NCI-H187 (cell line): ENCODE measurements at places on chromosomes 4 and X.

- no peak for DNase-seq
Observed at GRCh38 chr4:158013858-158014257, 159.0 kb downstream of the GASK1B start.

- DNase-seq: no peak
Observed at GRCh38 chr4:42555828-42556227, 101.1 kb downstream of the ATP8A1 start.

DNA sequence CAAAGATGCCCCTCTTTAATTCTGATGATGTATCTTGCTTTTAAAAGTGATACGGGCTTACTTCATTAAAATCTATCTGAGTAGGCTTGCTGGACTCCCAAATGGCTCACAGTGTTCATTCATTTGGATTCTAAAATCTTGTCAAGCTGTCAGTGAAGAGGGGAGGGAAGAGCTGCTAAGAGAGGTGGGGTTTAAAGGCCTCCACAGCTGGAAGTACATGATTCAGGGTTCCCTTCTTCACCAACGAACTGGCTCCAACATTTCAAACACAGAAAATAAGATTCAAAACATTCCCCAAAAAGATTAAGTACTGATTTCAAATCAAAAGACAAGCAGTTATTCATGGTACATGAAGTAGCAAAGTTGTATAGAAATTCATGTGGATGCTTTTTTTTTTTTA lies 133.0 kb upstream of the NAP1L5 start:
- DNase-seq: no peak

DNA sequence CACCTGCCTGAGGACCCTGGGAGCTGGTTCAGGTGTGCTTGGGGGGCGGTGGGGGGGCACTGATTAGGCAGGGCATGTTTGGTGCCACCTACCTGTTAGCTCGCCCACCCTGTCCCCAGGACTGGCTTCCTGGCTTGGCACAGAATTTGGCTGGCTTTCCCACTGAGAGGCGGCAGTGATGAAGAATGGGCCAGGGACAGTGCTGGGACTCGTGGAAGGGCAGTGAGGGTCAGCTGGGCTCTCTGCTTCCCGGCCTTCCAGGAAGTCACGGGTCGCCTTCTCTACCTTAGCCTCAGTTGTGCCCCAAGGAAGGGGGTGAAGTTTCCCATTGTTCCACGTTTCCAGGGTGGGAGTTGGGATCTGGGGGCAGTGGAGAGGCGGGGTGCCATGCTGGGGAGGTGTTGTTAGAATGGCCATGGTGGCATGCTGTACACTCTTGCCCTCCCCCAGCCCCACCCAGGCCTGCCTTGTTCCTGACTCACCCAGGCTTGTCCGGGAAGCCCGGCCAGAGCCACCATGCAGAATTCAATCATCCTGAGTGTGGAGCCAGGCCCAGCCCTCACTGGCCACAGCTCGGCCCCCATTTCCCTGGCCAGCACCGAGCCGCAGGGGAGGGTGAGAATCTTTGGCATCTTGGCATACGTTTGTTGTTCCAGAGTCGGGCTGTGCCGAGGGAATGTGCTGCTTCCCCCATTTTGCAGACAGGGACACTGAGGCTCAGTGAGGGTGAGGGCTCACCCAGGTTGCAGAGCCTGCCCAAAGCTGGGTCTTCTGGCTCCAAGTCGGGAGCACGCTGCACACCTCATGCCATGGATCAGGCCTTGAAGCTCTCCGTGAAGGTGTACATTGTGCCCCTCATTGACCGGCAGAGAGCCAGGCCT lies 21.9 kb upstream of the GPR78 start:
- DNase-seq: no peak

GRCh38 chrX:129161108-129161507 lies 362.2 kb downstream of the SMARCA1 start:
- no peak for DNase-seq

- no peak for DNase-seq
Observed at GRCh38 chr4:160406263-160406825, 1303.5 kb downstream of the RAPGEF2 start.

DNA sequence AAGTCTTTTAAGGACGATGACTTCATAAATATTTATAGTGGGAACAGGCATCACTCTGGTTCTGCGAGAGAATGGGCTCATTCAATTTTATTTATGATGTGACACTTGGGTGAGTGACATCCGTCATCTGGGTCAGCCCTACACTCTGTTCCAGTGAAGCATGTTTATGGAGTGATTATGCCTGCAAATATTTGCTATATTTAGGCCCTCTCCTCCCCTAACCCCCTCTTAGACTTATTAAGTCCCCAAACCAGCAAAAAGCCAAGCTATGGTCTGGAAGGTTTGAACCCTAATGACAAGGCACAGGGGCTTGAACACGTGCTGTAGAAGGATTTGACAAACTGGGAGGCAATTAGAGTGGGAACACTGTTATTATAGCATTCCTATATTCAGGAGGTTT lies 55.9 kb downstream of the C4orf51 start:
- no peak for DNase-seq
